Stimulated activated naive CD8-positive, alpha-beta T cell treated with anti-CD3 and anti-CD28 coated beads, Interleukin-15, Interleukin-2, amounts not matched to agents 100 U/mL and 50 U/mL, for 24 hours (primary cell): ENCODE measurements at places on chromosomes 5 and 9.

DNA sequence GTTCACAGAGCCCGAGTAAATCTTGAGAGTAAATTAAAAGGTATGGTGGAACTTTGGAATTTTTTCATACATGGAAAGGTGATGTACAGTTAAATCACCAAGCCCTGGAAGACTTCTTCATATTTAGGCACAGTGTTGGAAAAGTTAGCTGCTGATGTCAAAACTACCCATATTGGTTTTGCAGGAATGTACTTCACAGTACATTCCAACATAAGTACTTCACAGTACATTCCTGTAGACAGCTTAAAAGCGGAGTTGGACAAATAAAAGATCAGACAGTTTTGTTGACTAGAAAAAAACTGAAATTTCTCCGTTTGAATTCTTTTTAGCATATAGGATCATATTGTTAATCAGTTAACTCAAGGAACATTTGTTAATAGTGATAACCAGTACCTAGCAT is 1.8 kb downstream of the RANBP17 start:
- DNase-seq: no peak

DNA sequence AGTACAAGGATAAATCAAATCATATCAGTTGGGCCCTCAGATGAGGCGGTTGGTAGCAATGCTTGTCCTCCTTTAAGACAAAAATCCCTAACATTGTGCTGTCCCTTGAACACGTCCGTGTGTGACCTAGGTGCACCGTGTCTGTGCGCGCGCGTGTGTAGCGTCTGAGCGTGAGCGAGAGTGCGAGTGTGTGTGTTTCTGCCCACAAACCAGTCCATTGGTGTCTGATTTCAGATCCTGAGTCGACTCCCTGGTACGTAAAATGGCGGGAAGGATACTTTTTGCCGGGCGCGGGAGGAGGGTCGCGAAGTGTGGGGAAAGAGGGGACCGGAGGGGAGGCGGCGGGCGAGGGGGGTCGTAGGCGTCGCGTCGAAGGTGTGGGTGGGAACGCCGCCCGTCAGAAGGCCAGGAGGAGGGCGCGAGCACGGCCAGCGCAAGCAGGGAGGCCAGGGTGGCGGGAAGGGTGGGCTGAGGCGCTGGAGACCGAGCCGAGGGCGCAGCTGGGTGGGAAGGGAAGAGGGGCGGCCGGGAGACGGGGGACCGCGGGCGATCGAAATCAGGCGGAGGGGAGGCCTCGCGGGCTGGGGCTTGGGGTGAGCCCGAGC is 8.9 kb downstream of the OTP start:
- peak; percentile 10 for DNase-seq

DNA sequence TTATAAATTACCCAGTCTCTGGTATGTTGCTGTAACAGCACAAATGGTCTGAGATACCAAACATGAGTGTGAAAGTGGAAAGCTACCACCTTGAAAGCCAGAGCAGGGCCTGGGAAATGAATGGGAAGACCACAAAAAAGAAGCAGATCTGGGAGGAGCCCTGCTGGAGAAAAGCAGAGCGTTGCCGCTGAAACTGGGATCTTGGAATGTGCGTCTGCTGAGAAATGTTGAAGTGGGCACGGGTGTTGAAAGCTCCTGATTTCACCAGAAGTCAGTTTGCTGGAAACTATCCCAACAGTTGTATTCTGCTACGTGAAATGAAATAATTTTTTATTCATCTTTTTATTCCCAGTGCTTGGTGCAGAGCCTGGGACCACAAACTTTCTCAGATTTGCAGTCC is 40.0 kb downstream of the NUDT12 start:
- DNase-seq: no peak

- no peak for DNase-seq
Measured at GRCh38 chr9:123318202-123318601, 37.8 kb upstream of the CRB2 start.

GRCh38 chr5:79464695-79465332 is 49.1 kb downstream of the HOMER1 start:
- DNase-seq: no peak

DNA sequence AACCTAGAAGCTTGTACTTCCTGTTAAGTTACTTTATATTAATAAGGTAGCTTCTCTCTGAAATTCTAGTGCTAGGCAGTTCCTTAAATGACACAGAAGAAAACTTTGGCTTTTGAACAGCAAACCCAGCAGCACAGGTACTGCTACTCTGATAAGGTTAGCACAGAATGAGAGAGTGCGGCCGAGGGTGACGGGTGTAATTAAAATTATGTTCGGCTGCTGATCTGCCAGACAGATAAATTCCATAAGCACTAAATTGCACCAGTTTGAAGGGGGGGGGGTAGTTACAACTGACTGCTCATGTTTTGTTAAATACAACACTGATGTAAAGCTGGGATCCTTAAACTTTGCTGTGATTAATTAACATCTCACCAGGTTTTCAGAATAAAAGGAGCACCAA is 475.1 kb downstream of the SPOCK1 start:
- DNase-seq: no peak

DNA sequence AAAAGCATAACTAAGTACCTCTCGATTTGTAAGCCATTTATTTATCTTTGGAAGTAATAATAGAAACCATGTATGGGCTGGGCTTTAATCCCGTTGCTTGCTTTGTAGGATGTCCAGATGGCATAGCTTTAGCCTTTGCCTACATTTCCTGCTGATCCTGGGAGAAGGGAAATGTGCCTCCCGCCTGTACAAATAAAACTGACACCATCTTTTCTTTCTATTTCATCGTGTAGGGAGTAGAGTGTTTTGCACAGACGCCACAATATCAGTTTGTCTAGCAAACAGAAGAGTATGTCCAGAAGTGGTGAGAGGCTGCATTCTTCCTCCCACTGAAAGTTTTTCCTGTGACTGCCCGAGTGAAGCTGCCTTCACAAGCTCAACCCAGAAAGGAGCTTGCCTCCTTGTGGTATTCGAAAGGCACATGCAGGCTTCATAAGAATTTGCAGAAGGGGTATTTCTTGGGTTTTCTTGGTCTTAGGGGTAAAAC is 24.7 kb upstream of the TJP2 start:
- no peak for DNase-seq

- DNase-seq: no peak
Measured at GRCh38 chr5:113491022-113491421, 2.8 kb upstream of the MCC start.

GRCh38 chr5:179265514-179266290 is 79.6 kb downstream of the ADAMTS2 start:
- no peak for DNase-seq

- DNase-seq: no peak
Measured at GRCh38 chr5:144144956-144145751, 25.3 kb downstream of the YIPF5 start.

DNA sequence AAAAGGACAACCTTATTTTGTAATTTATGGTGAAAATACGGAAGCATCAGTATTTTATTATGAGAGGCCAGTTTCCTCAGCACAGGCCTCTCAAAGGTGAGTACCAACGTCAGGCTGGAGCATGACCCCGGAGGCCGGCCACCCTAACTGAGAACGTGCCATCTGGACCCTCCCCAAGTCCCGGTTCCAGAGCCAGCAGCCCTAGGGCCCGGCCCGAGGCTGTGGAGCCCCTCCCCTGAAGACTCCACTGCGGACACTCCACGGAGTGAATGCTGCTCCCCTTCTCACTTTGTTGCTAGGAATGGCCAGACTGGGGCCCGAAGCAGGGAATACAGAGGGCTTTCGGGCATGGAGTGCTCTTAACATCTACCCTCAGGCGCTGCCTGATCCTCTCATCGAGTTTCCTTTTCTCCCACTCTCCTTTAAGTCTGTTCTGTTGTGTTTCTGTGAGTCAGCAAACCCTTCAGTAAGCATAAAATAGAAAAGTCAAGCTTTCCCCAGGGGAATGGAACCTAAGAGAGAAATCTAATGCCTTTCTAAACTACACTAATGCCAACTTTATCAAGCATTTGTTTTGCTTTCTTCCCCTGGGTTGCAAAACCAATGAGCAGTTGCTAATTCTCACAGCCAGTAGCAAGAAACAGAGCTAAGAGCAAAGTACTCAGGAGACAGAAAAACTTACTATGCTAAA is 4.5 kb downstream of the BRD9 start:
- no peak for DNase-seq

- DNase-seq: no peak
Measured at GRCh38 chr5:6266671-6267197, 111.6 kb downstream of the MED10 start.

- no peak for DNase-seq
Measured at GRCh38 chr5:78611126-78611605, 37.4 kb downstream of the LHFPL2 start.

DNA sequence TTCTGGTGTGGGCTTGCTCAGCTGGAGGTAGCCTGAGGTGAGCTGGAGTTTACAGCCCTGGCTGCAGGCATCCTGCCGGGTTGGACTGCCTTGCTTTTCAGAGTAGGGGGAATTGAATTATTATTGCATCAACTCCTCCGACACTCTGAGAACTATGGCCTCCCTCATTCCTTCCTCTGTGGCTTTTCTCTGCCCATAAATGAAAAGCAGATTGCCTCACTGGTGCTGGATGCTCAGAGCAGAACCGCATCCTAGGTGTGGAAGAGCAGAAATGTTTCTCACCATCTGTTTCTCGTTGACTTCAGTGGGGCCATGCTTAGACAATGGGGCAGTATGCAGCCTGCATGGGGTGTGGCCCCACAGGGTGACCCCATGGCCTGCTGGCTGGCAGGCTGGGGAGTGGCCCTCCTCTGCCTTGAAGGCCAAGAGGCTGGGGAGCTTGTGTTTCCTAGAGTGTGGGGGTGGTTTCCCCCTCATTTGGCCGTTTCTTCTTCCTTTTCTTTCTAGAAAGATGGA is 27.3 kb upstream of the TGFBI start:
- no peak for DNase-seq

DNA sequence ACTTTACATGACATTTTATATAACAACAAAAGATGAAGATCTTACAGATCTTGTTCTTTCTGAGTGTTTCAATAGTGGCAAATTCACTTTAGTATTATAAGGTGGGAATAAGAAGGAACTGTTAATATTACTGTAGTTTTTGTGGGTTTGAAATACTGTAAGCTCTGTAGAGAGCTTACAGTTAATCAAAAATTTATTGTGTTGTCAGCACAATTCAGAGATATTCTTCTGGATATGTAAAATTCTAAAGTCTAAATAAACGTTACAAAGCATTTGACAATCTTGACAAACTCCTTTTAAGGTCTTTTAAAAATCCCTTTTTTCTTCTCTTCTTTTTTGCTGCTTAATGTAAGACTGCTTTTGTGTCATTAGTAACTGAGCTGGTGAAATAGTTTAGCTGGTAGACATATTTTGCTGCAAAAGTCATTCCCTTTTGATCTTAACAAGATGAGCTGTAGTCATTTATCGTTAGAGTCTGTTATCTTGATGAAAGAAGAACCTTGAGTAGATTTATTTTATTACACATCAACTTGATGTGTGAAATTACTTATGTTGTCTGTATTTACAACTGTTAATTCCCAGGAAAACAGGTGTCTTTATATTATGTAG is 186.0 kb downstream of the WDR70 start:
- DNase-seq: no peak

GRCh38 chr5:131973089-131973712 is 27.7 kb upstream of the MEIKIN start:
- DNase-seq: no peak

GRCh38 chr5:151257731-151258181 is 4.8 kb downstream of the GM2A start:
- no peak for DNase-seq

- no peak for DNase-seq
Measured at GRCh38 chr9:131843989-131844744, 104.3 kb upstream of the RAPGEF1 start.

- DNase-seq: no peak
Measured at GRCh38 chr5:5592541-5592940, 170.1 kb downstream of the ICE1 start.

- DNase-seq: no peak
Measured at GRCh38 chr9:105855987-105856386, 161.6 kb downstream of the TMEM38B start.

GRCh38 chr9:98998441-98999151 is 54.9 kb downstream of the COL15A1 start:
- peak; percentile 82 for DNase-seq

GRCh38 chr5:181261320-181262049 is 542 bp upstream of the TRIM52 start:
- peak; percentile 73 for DNase-seq

DNA sequence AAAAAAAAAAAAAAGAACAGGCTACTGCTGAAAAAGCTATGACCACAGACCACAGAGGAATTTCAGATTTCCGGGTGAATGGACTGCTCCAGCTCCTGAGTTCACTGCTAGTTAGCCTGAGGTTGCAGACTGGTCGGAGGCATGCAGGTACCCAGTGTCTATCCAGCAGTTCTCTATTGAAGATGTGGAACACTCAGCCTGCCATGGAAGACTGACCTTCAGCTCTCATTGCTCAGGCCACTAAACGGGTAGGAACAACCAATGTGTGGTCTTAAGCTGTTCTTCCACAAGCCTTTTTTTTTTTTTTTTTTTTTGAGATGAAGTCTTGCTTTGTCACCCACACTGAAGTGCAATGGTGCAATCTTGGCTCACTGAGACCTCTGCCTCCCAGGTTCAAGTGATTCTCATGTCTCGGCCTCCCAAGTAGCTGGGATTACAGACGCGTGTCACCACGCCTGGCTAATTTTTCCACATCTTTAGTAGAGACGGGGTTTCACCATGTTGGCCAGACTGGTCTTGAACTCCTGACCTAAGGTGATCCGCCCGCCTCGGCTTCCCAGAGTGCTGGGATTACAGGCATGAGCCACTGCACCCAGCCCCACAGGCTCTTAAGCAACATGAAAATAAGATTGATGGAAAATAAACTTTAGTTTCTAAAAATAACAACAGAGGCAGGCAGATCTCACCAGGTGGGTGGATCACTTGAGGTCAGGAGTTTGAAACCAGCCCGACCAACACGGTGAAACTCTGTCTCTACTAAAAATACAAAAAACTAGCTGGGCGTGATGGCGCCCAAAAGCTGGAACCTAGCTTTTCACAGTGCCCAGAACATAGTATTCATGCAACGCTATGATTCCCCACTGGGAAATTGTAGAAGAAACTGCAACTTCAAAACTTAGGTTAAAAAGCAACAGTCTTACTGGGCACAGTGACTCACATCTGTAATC is 20.0 kb upstream of the NPM1 start:
- no peak for DNase-seq

- DNase-seq: peak; percentile 40
Measured at GRCh38 chr9:21611891-21612290, 129.8 kb upstream of the IFNE start.

DNA sequence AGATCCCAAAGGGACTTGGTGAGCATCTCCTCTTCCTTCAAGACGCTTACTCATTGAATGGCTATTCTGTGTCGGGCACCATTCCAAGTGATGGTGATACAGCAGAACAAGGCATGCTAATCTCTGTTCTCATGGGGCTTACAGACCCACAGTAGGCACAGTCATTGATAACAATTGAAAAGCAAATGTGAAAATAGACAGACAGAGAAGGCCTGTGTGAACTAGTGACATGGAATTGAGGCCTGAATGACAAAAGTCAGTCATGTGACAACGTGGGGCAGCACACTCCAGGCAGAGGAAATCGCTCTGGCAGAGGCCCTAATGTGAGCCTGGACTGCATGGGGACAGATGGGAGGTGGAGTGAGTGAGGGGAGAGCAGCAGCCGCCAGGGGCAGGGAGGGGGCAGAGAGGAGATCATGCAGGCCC is 70.7 kb upstream of the CPLX2 start:
- no peak for DNase-seq

- DNase-seq: no peak
Measured at GRCh38 chr5:111385970-111386831, 126.1 kb downstream of the STARD4 start.
